NCI-H2171 treated with DMSO at 0.1 percent for 48 hours (cell line): ENCODE measurements at places on chromosomes 1 and 21.

- no peak for DNase-seq
Observed at GRCh38 chr1:235697508-235697907, 47.9 kb upstream of the GNG4 start.

GRCh38 chr1:181101581-181102226 is 13.2 kb downstream of the IER5 start:
- DNase-seq: peak; percentile 91

DNA sequence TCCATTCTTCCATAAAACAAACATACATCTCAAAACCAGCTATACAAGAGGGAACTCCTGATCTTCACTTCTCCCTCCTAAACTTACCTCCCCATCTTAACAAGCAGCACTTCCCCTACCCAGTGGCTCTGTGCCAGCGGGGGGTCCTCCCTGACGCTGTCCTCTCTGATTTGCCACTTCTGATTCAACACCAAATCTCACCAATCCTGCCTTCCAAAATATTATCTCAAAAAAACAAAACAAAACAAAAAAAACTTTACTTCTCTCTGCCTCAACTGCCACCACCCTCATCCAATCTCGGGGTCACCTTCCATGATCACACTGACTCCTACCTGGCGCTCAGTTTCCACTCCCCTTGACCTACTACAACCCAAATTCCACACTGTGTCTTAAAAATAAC is 72.8 kb downstream of the SLC45A1 start:
- DNase-seq: no peak

DNA sequence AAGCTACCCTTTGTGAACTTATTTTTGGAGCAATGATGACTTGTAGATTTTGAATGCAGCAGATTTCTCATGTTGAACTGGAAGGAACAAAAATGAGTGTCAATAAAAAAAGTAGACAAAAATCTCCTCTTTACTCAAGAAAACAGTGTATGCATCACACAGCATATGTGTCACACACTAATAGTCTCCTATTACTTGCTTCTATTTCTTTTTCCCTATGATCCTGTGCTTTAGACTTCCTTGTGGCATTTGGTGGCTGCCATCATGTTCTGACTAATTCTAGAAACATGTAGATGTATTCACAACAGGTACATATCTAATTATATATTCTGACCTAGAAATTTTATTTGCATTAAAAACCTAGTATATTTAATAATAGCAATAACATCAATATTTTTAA is 14.3 kb downstream of the RC3H1 start:
- DNase-seq: no peak

- DNase-seq: no peak
Observed at GRCh38 chr1:87786861-87787545, 458.3 kb downstream of the LMO4 start.

DNA sequence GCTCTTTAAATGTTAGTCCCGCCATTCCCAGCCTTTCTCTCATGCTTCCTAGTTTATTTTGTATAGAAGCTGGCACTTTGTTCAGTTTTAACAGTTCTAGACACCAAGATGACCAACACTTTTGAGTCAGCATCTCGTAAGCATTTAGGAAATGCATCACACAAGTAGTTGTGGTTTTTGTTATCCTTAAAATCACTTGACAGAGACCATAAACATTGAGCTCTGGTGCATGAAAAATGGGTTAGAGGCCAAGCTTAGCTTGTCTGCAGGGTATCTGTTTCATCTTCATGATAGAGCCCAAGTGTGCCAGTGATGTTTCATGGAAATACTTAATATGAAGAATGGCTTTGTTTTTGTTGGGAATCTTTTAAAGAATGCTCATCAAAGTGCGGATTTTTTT is 159.7 kb downstream of the DISP1 start:
- DNase-seq: no peak

GRCh38 chr1:204560590-204561150 is 44.5 kb downstream of the MDM4 start:
- no peak for DNase-seq

- no peak for DNase-seq
Observed at GRCh38 chr1:7177438-7178146, 392.3 kb downstream of the CAMTA1 start.

- peak; percentile 28 for DNase-seq
Observed at GRCh38 chr1:156337052-156337887, 822 bp downstream of the CCT3 start.

GRCh38 chr1:208724079-208724478 is 479.9 kb upstream of the PLXNA2 start:
- no peak for DNase-seq

- no peak for DNase-seq
Observed at GRCh38 chr1:16175610-16176553, 20.0 kb upstream of the EPHA2 start.

- DNase-seq: no peak
Observed at GRCh38 chr1:57991289-57991688, 555.2 kb downstream of the OMA1 start.

DNA sequence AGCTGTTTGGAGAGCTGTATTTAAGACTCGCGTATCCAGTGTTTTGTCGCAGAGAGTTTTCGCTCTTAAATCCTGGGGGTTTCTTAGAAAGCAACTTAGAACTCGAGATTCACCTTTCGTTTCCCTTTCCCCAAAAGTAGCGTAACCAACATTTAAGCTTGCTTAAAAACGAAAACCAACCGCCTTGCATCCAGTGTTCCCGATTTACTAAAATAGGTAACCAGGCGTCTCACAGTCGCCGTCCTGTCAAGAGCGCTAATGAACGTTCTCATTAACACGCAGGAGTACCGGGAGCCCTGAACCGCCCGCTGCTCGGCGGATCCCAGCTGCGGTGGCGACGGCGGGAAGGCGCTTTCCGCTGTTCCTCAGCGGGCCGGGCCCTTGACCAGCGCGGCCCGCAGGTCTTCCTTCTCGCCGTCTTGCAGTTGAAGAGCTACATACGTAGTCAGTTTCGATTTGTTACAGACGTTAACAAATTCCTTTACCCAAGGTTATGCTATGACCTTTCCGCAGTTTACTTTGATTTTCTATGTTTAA is 1.9 kb downstream of the OLIG1 start:
- no peak for DNase-seq

DNA sequence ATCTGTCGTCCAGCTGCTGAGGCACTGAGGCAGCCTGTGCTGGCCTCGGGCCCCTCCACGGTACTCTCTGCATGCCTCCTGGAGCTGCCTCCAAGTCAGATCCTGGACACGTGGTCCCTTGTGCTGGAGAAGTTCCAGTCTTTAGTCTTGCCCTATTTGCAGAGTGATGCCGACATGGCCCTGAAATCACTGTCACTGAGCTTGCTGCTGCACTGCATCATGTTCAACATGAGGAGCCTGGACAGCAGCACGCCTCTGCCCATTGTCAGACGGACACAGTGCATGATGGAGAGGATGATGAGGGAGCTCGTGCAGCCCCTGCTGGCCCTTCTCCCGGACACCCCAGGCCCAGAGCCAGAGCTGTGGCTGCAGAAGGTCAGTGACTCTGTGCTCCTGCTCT is 10.0 kb downstream of the URB2 start:
- DNase-seq: no peak

DNA sequence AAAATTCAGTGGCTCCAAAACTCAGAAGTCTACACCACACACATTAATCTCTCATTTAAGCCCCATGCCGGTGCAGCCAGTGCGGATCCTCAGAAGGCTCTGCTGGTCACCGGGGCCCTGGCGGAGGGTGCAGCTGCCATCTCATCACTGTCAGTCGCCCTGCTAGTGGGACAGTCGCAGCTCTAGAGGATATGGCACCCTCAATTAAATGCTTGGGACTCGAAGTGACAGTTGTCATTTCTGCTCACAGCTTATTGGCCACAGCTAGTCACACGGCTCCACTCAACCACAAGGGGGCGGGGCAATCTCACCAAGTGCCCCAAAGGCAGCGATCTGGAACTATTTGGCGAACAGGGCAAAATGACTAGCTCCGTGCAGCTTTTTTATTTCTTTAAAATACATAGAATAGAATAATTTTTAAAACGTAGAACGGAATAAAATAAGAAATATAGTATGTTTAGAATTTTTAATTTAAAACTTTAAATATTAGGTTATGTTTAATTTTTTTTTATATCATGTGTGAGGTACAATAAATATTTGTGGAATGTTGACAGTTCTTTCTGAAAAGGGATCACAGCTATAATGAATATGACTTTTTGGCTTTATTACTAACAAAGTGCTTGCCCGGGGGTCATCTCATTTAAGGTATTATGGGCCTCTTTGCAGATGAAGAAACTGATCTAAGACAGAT is 8.0 kb upstream of the MAN1C1 start:
- DNase-seq: peak; percentile 91

GRCh38 chr1:185317886-185318310 is 855 bp upstream of the IVNS1ABP start:
- peak; percentile 59 for DNase-seq

- no peak for DNase-seq
Observed at GRCh38 chr1:22880174-22880601, 92.5 kb downstream of the LACTBL1 start.

GRCh38 chr21:41755258-41755933 is 11.5 kb downstream of the RIPK4 start:
- DNase-seq: no peak

GRCh38 chr1:155206891-155207805 is 549 bp downstream of the THBS3 start:
- DNase-seq: peak; percentile 93

GRCh38 chr1:85587841-85588240 is 7.3 kb downstream of the CCN1 start:
- DNase-seq: peak; percentile 26

DNA sequence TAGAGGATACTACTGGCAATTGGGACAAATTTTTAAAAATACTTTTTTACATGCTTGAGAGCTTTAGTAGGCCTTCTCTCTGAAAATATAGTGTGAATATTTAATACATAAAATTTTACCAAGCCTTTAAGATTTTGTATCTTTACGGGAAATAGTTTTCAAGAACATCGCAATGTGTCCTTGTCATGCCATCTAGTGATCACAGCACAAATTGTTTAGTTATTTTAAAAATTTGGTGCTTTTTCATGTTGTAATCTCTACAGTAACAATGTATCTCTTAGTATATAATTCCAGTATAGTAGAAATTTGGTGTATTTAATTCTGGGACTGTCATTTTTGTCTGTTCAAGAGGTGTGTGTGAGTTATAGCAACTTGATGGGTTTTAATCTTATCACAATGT is 6.7 kb downstream of the CDC7 start:
- DNase-seq: no peak

DNA sequence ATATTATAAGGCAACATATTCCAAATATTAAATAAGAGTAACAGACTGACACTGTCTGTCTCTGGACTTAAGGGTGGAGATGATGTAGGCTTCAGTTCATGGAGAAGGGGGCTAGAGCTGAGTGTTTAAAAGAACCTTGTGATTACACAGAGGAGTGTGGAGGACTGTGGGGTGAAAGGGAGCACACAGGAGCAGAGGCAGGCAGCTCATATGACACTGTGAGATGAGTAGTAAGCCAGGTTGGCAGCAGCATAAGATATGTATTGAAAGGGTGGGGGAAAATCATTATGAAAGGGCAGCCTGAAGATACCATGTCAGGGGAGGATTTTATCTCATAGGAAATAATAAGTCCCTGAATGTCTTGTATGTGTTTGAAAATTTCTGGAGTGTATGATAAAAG is 104.5 kb downstream of the AK5 start:
- DNase-seq: no peak

DNA sequence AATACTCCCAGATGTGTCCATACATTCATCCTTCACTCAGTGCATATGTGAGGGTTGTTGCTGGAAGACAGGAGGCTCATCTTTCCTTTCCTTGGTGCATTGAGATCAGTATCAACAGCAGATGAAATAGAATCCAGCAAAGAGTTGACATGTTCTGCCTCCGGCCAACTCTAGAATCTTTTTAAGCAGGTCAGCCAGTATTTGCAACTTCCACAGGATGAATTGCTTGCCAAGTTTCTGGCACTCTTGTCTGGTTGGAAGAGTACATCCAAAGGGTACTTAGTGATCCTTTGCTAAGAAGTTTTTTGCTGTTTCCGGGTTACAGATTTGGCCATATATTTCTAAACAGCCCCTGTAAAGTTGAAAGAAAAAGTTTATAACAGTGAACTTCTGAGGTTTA is 21.1 kb downstream of the SYNC start:
- DNase-seq: no peak
